ENCODE measurements at places on chromosomes 11 and 22.
A peak's percentile ranks its signal among the peaks of the same experiment; 100 is the strongest.

- no peak for DNase-seq
Observed at GRCh38 chr11:106480581-106481190, 403.2 kb downstream of the AASDHPPT start.

- DNase-seq: no peak
Observed at GRCh38 chr11:123357990-123358827, 71.9 kb upstream of the GRAMD1B start.

DNA sequence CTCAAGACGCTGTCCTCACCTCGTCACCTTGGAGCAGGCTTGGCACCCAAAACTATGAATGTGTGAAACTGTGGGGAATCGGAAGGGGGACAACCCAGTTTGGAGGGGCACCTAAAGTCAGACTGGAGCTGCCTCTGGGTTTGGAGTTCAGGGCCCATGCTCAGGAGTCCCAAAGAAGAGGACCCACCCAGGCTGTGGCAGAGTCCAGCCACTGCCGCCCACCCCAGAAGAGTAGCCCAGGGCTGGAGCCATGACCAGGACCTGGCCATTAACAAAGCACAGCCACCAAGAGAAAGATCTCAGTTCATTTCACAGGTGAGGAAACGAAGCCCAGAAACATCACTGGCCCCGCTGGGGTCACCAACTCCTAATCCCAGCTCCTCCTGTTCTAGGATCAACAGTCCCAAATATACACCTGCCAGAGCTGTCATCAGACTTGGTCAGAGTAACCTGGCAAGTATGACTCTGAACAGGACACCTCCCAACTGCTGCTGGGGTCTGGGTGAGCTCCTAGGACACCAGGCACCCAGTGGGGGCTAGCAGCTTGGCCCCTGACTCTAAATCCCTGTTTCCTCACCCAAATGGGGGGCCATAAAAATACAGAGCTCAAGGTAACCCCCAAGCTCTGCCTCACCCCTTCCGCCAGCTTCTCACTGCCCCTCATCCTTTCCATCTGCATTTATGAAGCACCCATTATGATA is 2.7 kb downstream of the RAB3IL1 start:
- DNase-seq: no peak

- DNase-seq: no peak
Observed at GRCh38 chr11:13962562-13963168, at the start of gene SPON1. Gene SPON1 (plus strand): TSS chr11:13962723. CDS start chr11:13962905, 182 bp downstream.

DNA sequence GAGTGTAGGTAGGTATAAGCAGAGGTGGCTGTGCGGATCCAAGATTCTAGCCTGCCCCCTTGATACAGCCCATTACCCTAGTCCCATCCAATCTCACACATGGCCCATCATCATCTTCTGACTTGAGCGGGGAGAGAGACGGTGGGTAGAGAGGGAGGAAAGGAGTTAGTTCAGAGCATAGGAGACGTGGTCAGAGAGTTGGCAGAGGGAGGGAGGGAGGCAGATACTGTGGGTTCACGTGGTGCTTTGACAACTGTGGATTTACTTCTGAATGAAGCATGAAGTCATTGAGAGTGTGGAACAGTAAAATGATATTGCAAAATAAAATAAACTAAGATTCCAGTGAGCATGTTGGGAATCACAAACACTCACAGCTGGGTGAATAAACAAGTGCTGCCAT is 31.4 kb upstream of the VPREB1 start:
- DNase-seq: no peak

DNA sequence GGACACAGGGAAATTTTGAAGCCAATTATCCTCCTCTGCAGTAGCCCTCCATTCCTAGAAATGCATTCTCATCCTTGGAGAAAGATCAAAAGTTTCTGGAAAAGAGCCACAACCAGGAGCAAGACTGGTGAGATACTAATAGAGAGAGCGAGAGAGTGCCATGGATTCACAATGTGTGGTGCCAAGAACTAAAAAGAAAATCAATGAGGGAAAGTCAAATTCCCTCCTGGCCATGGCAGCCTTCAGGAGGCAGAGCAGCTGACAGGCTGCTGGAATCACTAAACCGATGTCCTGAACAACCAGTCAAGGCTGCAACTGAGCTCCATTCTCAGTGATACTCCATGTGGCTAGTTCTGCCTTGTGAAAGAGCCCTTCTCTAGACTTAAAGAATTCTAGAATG is 561.0 kb downstream of the SOX6 start:
- no peak for DNase-seq

DNA sequence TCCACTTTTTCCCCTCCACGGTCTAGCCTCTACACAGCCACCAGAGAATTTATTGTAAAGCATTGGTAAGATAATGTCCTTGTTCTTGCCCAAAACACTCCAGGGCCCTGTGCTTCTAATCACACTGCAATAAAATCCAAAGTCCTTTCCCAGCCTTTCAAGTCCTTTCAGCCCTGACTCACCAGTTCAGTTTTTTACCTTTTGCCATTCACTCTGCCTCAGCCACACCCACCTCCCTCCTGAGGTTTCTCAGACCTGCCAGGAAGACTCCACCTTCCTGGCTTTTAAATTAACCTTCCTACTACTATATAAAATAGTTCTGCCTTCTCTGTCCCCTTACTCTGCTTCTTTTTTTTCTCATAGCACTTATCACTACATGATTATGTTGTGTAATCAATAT is 91.0 kb upstream of the ARHGAP32 start:
- DNase-seq: no peak

DNA sequence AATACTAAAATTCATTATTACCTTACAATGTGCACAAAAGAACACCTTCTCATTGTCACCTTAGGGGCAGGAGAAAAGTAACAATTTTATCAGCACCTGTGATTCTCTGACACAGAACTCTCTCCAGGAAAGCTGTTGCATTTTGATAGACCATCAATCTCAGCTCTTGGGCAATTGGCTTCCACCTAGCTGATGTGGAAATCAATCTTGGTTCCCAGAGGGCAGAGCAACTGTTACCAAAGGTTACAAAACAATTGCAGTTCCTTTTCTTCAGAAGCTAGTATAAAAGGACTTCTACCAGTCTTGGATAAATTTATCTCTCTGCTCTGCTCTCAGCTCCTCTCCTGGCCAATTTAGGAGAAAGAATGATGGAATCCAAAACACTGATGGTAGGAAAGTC is 157.8 kb upstream of the DDI1 start:
- DNase-seq: peak; percentile 46

- DNase-seq: no peak
Observed at GRCh38 chr11:84963240-84963639, 663.9 kb downstream of the DLG2 start.

DNA sequence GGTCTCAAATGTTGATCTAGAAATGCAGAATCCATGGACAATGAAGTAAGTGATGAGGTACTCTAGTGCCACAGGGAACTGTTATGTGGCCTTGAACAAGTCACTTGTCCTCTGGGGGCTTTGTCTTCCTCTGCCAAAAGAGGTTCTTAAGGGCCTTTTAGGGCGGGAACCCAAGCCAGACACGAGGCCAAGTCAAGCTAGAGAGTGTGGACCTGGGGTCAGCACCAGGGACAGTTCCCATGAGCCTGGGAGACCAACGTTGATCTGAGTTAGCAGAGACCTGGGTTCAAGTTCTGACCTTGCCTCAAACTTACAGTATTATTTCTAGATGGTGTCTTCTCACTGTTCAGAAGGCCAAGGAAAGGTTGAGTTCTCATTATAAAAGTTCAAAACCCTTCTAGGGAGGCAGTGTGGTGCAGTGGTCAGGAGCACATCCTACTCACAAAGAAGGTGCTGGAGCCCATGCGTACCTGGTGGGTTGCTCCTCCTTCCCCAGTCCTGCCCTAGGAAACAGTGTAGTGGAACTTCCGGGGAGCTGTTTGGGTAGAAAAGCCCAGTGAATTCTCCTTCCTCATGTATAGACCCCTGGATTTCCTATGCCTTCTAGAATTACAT is 121.5 kb downstream of the CHST1 start:
- DNase-seq: no peak

DNA sequence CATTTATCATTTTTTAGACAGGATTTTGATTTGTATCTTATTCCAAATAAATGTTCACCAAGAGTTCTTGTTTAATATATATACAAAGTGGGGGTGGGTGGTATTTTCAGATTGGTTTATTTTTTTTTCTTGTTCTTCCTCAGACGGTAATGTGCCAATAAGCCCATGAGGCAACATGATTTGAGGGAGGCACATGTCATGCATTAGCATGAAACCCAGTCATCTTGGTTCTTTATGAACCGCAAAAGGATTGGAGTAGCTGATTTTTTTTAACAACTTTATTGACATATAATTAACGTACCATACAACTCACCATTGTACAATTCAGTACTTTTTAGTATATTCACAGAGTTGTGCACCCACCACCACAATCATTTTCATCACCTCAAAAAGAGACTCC is 2.7 kb downstream of the BCL2L13 start:
- DNase-seq: peak; percentile 72

DNA sequence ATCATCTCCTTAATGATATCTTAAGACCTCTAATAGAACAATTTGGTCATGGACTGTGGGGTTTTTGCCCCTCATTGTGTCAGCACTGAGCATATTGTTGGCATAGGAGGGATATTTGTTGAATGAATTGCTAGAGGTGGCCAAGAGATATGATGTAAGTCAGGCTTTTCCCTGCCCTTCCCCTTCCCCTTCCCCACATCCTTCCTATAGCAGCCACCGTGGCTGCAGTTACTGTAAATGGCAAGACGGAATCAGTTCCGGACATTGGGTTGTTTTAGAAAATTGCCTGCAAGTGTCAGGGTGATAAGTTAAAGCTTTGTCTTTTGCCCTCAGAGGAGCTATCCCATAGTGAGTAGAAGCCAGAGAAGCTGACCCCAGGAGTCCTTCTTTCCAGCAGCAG is 23.0 kb downstream of the LIMK2 start:
- peak; percentile 93 for DNase-seq

- DNase-seq: peak; percentile 77
Observed at GRCh38 chr11:112050721-112051120, 23.1 kb downstream of the PIH1D2 start.

DNA sequence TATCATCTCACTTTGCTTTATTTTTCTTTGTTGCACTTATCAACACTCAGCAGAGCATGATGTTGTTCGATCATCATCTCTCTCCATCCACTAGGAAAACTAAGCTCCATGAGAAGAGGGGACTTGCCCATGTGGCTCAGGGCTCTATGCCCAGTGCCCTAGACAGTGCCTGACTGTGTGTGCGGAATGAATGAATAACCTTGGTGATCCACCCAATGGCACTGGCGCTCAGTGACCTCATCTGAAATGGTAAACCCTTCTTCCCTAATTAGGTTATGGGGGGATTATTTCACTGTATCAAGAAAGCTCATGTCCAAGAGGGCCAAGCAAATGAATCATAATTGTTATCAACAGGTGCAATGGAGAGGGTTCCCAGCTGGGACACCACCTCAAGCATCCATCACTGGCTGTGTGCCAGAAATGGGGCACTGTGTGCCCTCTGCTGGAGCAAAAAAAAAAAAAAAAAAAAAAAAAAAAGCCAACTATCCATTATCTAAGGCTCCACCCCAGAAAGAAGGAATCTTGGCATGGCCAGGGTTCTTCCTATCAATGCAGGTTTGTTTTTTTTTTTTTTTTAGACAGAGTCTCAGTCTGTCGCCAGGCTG is 172.6 kb downstream of the LARGE1 start:
- no peak for DNase-seq

DNA sequence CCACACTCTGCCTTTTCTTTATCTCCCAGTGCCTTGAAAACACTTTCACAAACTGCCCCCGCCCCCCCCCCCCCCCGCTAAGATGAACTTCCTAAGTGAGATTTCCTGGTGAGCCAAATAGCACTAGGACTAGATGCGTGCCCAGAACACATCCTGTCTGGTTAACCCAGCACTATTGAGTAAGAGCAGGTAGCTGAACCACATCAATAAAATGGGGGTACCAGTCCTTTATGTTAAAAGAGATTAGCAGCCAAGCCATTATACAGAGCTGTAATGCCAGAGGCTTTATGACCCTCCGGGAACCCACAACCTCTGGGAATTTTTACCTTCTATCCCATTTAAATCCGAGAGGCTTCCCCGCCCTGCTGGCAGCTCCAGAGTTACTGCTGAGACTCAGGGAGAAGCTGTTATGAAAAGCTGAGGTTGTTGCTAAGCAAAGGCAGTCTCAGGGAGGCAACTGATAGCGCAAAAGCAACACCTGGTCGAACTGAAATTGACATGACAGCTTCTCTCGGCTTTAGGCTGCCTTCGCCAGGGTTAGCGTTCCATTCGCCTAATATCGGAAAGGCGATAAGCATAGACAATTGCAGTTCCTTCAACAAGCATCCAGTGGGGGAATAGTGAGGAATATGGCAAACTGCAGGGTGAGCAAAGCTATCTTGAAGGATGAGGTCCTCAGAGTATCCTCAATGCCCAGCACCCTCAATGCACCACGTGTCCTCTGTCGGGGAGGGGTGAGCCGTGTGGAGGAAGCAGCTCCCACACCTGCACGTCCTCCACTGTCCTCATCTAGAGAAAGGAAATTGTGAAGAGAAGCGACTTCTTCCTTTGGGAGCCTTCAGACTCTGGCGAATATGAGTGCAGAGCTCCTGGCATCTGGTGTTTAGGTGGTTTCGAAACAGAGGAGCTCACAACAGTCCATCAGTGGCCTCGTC is 977.0 kb downstream of the NTM start:
- DNase-seq: no peak

- no peak for DNase-seq
Observed at GRCh38 chr11:119431523-119431922, 8.6 kb upstream of the THY1 start.

- DNase-seq: no peak
Observed at GRCh38 chr11:128667873-128668272, 26.0 kb upstream of the FLI1 start.

DNA sequence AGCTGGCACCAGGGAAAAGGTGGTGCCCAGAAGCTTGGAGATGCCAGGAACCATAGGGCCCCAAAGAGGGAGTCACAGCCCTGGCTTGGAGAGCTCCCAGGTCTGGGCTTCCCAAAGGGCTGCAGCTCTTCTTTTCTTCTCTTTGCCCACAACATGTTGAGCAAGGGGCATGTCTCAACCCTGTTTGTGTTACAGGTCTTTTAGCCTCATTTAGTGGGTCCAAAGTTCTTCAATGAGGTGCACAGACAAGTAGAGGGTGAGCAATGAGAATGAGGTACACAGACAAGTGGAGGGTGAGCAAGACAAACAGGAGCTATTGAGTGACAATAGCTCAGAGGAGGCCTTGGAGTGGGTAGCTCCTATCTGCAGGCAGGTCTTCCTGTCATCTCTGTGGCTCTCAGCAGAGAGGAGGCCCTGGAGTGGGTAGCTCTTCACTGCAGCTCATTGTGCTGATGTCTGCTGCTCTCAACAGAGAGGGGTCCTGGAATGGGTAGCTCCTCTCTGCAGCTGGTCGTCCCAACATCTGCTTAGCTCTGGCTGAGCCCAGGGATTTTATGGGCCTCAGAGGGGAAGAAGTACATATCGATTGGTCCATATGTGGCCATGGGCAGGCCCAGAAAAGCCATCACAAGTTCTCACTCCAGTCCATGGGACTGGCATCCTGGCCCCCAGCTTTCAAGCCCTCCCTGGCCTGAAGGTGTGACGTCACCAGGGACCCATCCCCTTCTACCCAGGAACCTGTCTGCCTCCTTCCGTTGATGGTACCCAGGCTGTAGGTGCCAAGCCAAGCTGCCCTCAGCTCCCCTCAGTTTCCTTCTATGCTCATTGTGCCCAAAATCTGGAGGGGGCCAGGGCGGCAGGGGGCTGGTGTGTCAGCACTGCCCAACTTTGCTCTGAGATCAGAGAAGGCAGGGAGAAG is 34.9 kb downstream of the WBP2NL start:
- DNase-seq: no peak

GRCh38 chr11:72838691-72839305 is 24.6 kb downstream of the ATG16L2 start:
- DNase-seq: no peak

GRCh38 chr11:128927683-128928336 is 14.9 kb downstream of the TP53AIP1 start:
- no peak for DNase-seq

GRCh38 chr11:113462830-113463229 is 12.4 kb downstream of the DRD2 start:
- no peak for DNase-seq

GRCh38 chr11:11243209-11243589 is 109.9 kb downstream of the CSNK2A3 start:
- no peak for DNase-seq

All from inflammatory macrophage treated with lipopolysaccharide for 4 hours (primary cell).